ENCODE measurements at places on chromosomes 2 and 18.

DNA sequence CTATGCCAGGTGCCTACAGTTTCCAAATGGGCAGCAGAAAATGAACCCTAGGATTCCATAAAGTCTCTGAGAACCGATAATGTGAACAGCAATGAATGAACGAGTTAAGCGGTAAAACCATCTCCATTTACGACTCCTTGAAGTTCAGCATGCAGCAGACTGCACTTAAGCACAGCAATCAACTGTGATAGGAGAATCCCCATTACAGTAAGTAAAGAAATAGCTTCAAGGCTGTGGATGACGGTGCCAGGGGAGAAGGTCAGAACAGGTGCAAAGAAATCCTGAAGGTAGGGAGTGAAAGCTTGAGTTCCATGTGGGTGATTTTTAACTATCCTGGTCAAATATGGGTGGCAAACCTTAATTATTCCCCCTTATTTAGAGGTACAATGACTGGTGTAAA, 444.4 kb downstream of the NCKAP5 start:
- DNase-seq, result no peak

- no peak for DNase-seq
These were observed 74.0 kb downstream of the CMPK2 start for GRCh38 chr2:6791682-6792081.

GRCh38 chr18:58096658-58097057, 52.6 kb downstream of the NEDD4L start:
- DNase-seq, result no peak

- no peak for DNase-seq
These were observed 97.5 kb upstream of the EFEMP1 start for GRCh38 chr2:56021136-56021474.

- no peak for DNase-seq
These were observed 797.5 kb upstream of the ID2 start for GRCh38 chr2:7884338-7884737.

Data from amygdala (tissue), 56 donors.